NCI-H1417 treated with DMSO at 0.1 percent for 48 hours (cell line): ENCODE measurements at places on chromosomes 6 and 20.

DNA sequence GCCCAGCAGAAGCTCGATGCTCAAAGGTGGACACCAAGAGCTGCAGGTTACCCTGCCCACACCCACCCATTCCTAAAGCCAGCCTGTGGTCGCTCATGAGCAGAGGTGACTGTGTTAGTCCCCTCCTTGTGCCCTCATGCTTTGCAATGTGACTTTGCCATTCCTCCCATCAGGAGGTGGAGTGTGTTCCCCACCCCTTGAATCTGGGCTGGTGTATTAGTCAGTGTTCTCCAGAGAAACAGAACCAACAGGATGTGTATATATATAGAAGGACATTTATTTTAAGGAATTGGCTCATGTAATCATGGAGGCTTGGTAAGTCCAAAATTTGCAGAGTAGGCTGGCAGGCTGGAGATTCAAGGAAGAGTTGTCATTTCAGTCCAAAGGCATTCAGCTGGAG lies 54.4 kb upstream of the RNF24 start:
- no peak for DNase-seq

GRCh38 chr20:61666471-61666832 lies 399.2 kb downstream of the TAF4 start:
- DNase-seq = no peak

- no peak for DNase-seq
Observed at GRCh38 chr20:20317621-20318364, 50.1 kb upstream of the INSM1 start.

GRCh38 chr20:36092398-36093024 lies 62.0 kb upstream of the EPB41L1 start:
- DNase-seq = no peak

DNA sequence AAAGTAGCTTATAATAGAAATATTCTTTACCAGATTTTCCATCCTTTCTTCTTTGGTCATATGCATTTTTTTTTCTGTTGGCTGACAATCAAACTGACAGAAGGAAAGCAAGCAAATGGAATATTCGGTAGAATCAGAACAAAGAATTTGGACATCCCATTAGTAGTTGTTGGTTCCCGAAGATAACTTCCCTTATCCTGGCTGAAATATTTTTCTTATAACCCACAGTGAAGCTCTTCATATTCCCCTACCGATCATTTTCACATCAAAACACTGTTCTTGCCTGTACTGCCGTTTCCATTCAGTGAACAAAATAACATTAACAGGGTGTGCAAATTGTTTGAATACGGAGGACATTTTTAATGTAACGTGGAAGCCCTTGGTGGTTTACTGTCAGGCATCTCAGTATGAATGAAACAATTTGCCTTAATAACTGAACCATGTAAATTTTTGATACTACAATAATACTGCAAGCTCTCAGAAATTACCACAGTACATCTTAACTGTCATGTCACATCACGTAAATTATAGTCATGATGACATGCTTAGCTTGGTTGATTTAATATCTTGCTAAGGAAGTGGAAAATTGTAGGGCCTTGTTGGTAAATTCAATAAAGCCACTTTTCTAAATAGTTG lies 311.5 kb downstream of the LAMA2 start:
- DNase-seq = no peak

DNA sequence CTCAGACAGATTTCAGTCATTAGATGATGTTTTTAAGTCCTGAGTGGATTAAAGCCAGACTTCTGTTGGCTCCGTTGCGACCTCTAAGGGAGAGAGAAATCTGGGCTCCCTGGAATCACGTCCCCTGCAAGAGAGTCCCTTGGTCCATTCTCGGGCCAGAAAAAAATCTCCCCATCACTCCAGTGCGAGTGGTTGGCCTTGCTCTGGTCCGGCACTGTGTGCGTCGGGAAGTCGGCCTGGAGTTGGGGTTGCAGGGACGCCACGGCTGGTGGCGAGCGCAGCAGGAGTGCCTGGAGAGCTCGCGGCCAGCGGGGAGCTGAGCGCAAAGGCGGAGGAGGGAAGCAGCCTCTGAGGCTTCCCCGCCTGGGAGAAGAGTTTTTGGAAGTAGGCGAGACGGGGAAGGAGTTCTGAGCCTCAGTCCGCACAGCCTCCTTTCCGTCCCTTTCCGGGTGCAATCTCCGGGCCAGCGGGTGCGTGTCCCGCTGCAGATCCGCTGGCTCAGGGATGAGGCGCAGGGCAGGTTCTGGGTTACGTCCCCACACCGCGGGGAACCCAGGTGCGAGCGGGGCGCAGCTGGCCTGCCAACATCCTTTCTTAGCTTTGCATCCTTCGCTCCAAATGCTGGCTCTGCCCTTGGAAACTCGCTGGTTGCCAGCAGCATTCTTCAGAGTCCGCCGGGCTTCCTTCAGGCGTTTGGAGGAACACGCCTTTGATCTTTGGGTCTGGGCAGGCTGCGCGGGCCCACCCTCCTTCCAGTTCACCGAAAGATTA lies 6.8 kb downstream of the TCF21 start:
- no peak for DNase-seq

GRCh38 chr6:117345292-117345610 lies 79.9 kb downstream of the VGLL2 start:
- DNase-seq = no peak

GRCh38 chr20:48621376-48622078 lies 206.3 kb downstream of the PREX1 start:
- no peak for DNase-seq

GRCh38 chr6:100745419-100746041 lies 135.6 kb downstream of the ASCC3 start:
- no peak for DNase-seq

GRCh38 chr20:38601216-38602184 lies at the start of gene ARHGAP40:
Gene ARHGAP40, plus strand, starts transcription at chr20:38601809.
- DNase-seq = no peak

GRCh38 chr6:137764464-137764863 lies 102.6 kb upstream of the TNFAIP3 start:
- DNase-seq = no peak

GRCh38 chr6:11040134-11040533 lies 4.0 kb downstream of the ELOVL2 start:
- no peak for DNase-seq

GRCh38 chr6:114906096-114906495 lies 563.3 kb upstream of the HS3ST5 start:
- DNase-seq = no peak

GRCh38 chr6:98452685-98453084 lies 381.7 kb upstream of the POU3F2 start:
- no peak for DNase-seq

GRCh38 chr20:35767683-35768481 lies 3.9 kb upstream of the PHF20 start:
- DNase-seq = no peak

DNA sequence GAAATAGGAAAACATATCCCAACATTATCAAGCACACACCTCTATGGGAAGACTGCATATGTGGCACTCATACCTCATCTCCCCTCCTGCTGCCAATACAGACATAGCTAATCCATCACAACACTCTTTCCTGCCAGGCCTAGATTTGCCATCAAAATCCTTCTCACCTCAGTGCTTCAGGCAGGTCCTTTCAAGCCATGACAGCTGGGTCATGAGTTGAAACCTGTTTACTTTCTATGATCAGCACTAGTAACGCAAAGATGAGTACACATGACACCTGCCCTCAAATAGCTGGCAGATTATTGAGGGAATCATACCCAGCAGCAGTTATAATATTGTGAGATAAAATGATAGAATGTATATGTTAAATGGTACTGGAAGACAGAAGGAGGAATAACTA lies 183.1 kb downstream of the AIG1 start:
- DNase-seq = no peak

DNA sequence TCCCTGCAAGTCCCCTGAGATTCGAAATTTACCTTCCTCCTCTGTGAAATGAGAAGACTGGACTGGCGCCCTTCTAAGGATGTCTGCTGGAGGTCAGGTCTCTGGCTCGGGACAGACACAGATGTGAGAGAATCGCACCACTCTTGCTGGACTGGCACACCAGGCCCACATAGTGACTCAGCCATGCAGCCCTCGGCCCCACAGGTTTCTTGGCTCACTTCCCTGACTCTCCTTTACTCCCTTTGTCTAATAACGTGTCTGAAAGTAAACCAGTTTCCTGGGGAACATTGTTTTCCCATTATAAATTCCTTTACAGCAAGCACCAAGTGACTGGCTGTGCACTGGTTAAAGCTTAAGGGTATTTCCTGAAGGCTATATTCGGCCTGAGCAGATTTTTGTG lies 106.7 kb upstream of the PLEKHG1 start:
- no peak for DNase-seq

- no peak for DNase-seq
Observed at GRCh38 chr6:11363881-11364576, 131.6 kb upstream of the NEDD9 start.

DNA sequence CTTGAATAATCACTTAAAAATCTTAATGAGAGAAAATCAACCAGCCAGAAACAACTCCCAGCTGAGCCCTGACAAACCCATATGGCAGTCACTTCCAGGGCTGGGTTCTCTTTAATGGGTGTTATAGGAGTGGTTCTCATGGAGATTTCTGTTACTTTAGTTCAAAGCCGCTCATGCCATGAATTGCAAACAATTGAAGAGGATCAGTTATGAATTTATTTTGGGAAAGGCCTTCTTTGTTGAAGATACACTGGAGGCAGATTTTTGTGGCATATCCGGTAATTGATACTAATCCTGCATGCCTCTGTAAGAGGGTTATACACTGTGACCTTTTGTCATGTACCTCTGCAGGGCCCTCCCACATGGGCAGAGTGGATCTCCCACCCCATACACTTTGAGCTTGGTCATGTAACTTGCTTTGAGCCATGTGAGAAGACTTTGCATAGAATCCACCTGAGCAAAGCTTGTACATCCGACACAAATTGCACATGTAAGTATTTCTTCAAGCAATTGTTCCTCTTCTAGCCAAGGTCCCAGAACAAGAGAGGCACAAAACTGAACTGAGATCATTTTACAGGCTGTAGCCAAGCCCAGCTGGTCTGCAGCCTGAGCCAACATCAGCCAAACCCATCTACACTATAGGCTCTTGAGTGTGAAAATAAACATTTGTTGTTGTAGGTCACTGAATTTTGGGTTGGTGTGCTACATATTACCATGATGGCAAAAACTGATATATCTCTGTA lies 492.3 kb downstream of the PREX1 start:
- no peak for DNase-seq

DNA sequence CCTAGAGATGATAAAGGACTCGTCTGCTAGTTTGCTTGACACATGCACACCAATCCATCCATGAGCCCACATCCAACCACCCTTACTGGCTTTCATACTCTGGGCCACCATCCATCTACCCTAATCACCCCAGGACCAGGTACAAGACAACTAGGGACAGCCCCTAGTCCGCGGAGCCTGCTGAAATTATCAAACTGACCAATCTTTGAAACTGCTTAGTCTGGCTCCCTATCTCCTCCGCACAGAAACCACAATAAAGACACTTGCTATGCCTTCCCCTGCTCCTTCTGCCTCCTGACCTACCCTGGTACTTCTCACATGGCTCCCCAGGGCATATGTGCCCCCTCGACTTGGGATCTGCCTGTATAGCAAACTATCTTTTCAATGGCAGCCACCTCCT lies 33.1 kb downstream of the PXDC1 start:
- no peak for DNase-seq

DNA sequence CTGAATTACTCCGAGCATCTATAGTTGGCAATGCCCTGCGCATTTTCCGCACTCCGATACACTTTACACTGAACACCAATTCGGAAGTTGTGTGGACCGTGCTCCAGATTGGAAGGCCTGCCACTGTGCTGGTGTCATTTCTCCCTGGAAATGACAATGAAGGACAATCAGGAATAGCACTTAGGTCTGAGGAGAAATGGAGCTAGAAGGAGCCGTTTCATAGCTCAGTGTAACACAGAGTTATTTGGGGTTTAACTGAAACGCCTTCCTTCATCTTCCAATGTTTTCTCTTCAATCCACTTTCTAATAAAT lies 501 bp upstream of the PLA2G7 start:
- no peak for DNase-seq

DNA sequence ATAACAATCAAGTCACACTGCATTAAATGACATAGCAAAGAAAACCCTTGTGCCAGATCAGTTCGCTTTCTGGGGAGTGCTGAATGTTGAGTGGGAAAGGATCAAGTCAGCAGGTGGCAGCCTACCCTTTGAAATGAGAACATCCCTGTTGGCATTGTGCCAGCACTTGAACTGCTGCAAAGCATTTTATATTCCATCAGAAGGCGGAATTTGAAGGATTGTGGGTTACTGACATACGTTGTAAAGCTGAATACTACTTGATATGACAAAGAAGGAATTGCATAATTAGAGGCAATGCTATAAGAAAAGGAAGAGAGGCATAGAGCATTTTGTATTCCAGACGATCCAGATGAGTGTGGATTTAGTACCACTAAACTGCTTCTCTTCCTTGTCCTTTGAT lies 26.5 kb downstream of the BCKDHB start:
- DNase-seq = no peak

GRCh38 chr20:17646961-17647301 lies 35.1 kb downstream of the RRBP1 start:
- no peak for DNase-seq

GRCh38 chr20:44211177-44212039 lies 837 bp upstream of the OSER1 start:
- DNase-seq = no peak
